ENCODE measurements at places on chromosomes 7 and 10. TPM values are rescaled to one million over a fixed set of nuclear protein-coding genes. Genes with fewer than 3 reads are reported as not detected.

The CCDC172 gene
- not detected for total RNA-seq

The MEIG1 gene
- not detected for total RNA-seq

The OR6B1 gene
- not detected for total RNA-seq

The HOXA5 gene
- total RNA-seq = 10.4 TPM

The TMEM140 gene
- 25.9 TPM for total RNA-seq

The NACAD gene
- total RNA-seq = 2.8 TPM

The LEP gene
- total RNA-seq = 12.3 TPM

The PRKAG2 gene
- 49.5 TPM for total RNA-seq

The MCM7 gene
- total RNA-seq = 17.6 TPM

The UPK3BL1 gene
- 13.6 TPM for total RNA-seq

The NOS3 gene
- total RNA-seq = 21.0 TPM

The MALRD1 gene
- total RNA-seq = 0.93 TPM

The NPSR1 gene
- total RNA-seq = not detected

The CFAP58 gene
- 0.19 TPM for total RNA-seq

The GTF2I gene
- 149 TPM for total RNA-seq

The FOXI2 gene
- total RNA-seq = not detected

The MINDY4 gene
- 21.7 TPM for total RNA-seq

The ECHS1 gene
- 132 TPM for total RNA-seq

The TRPV5 gene
- not detected for total RNA-seq

The HABP2 gene
- not detected for total RNA-seq

The GRM3 gene
- total RNA-seq = not detected

The NUTM2B gene
- 0.25 TPM for total RNA-seq

The BLNK gene
- total RNA-seq = 4.3 TPM

The CALCR gene
- 0.28 TPM for total RNA-seq

The FZD1 gene
- total RNA-seq = 13.4 TPM

The VGF gene
- not detected for total RNA-seq

The GBX1 gene
- not detected for total RNA-seq

The AKR1D1 gene
- not detected for total RNA-seq

The CACUL1 gene
- total RNA-seq = 45.4 TPM

The TBXAS1 gene
- 22.2 TPM for total RNA-seq

The SRRM3 gene
- 2.7 TPM for total RNA-seq

The UNCX gene
- total RNA-seq = not detected

The SEMA4G gene
- total RNA-seq = 1.4 TPM

The SPDYE16 gene
- total RNA-seq = not detected

The GNAI1 gene
- 149 TPM for total RNA-seq

The CDK14 gene
- 40.3 TPM for total RNA-seq

The CTAGE6 gene
- total RNA-seq = 3.3 TPM
